ENCODE measurements at places on chromosomes 2 and 18. TPM values are rescaled to one million over a fixed set of nuclear protein-coding genes. Genes with fewer than 3 reads are reported as not detected.

Gene HS1BP3
- total RNA-seq, result 27.8 TPM

Gene HOXD8
- 15.6 TPM for total RNA-seq

Gene SCG2
- not detected for total RNA-seq

Gene PIAS2
- total RNA-seq, result 27.7 TPM

Gene RIT2
- not detected for total RNA-seq

Gene HJURP
- 42.4 TPM for total RNA-seq

Gene CHN1
- total RNA-seq, result 29.0 TPM

Gene IAH1
- total RNA-seq, result 39.9 TPM

Gene ANKRD30B
- total RNA-seq, result not detected

Gene GPBAR1
- total RNA-seq, result 0.60 TPM

Gene ZNF804A
- not detected for total RNA-seq

Gene FER1L5
- total RNA-seq, result not detected

Gene CCL20
- 0.53 TPM for total RNA-seq

Gene PTPRN
- not detected for total RNA-seq

Gene FAHD2B
- 9.2 TPM for total RNA-seq

Gene HES6
- 5.4 TPM for total RNA-seq

Gene USP40
- total RNA-seq, result 36.5 TPM

Gene AMER3
- not detected for total RNA-seq

Gene GALNT14
- 0.40 TPM for total RNA-seq
